ENCODE measurements at places on chromosomes 12 and 14.

DNA sequence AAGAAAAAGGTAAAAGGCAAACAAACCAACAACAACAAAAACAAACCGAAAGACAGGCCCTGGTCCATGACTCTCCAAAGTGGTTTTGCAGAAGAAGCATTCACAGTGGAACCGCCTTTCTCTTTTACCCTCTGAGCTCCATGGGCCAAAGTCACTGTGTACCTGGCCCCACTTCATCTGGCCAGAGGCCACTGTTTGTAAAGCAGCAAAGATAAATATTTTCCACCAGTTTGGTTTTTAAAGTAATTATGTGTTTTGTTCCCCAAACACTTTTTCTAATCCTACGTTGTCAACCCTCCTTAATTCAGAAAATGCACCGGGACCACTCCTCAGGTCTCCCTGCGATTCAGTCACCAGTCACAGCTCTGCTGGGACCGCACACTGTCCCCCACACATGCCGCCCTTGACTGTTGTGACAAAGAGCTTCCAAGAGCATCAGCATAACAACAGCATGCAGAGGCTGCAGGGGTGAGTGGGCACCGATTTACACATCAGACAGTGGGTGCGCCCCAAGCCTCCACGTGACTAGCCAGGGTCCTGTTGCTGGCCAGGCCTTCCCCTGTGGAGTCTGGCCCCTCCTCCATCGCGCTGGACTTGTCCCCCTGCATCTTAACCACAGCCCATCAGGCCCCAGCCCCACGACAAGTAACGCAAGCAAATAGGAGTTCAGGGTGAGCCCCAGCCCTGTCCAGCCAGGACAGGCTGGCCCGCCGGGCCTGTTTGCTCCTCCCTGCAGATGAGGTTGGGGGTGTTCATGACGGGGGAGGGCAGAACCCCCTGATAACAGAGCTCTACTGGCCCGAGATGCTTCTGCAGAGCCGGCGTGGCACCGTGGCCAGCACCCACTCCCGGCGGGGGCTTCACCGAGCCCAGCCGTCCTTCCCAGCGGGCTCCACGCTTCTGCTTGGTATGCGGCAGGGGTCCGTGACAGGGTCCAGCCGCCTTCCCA is 65.2 kb upstream of the DIO3 start:
- peak; percentile 46 for DNase-seq

DNA sequence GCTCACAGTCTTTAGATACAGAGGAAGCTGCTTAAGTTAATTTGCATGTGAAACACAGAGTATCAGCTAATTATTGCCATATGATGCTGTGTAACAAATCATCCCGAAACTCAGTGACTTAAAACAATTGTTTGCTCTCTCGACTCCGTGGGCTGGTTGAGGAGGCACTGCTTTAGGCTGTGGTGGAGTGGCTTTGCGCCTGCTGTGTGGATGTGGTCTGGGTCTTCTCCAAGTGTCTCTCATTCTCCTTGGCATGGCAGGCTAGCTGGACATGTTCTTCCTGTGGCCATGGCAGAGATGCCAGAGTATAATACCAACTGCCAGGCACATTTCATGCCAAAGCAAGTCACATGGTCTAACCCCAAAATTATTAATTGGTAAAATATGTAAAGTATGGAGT is 40.9 kb downstream of the PELI2 start:
- DNase-seq = no peak

- no peak for DNase-seq
Observed at GRCh38 chr12:113310489-113310888, 24.4 kb downstream of the SLC8B1 start.

GRCh38 chr14:89849931-89850330 is 104.6 kb downstream of the EFCAB11 start:
- DNase-seq = no peak

- no peak for DNase-seq
Observed at GRCh38 chr12:1724250-1724649, 33.4 kb downstream of the ADIPOR2 start.

DNA sequence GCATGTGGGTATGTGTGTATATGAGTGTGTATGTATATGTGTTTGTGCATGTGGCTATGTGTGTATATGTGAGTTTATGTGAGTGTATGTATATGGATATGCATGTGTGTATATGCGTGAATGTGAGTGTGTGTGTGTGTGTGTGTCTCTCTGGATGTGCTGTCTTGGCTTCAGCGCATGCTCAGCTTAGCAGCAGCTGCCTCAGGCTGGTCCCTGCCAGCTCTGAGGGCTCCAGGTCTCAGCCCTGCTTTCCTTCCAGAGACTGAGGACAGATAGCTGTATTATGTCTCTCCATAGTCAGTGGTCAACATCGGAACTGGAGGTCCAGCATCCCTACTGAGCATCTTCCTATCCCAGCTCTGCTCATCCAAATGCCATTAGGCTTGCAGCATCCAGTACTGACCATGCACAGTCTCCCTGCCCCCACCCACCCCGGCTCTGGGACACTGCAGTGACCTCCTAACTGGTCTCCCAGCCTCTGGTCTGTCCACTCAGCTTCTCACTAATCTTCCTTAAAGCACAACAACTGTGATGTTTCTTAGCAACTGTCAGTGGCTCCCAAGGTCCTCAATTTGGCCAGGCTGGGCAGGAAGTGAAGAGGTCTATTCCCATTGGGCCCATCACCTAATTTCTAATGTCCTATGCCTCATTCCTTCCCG is 22.8 kb downstream of the FAIM2 start:
- no peak for DNase-seq

DNA sequence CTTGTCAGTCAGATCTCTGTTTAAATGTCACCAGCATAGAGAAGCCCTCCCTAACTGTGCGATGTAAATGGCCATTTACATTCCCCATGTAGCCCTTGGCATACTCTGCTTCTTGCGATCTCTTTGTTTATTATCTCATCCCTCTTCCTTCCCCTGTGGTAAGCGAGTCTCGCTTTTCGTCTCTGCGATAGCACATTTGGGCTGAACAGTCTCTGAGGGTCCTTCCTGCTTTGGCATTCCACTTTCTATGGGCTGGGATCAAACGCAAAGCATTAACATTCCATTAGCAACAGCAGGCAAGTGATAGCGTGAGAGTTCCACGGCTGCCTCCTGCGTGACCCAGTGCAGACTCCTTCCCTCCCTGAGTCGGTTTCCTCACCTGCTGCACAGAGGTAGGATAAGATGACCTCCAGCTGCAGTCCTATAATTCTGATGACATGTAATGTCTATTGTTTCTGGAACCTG is 61.4 kb upstream of the TUNAR start:
- no peak for DNase-seq

DNA sequence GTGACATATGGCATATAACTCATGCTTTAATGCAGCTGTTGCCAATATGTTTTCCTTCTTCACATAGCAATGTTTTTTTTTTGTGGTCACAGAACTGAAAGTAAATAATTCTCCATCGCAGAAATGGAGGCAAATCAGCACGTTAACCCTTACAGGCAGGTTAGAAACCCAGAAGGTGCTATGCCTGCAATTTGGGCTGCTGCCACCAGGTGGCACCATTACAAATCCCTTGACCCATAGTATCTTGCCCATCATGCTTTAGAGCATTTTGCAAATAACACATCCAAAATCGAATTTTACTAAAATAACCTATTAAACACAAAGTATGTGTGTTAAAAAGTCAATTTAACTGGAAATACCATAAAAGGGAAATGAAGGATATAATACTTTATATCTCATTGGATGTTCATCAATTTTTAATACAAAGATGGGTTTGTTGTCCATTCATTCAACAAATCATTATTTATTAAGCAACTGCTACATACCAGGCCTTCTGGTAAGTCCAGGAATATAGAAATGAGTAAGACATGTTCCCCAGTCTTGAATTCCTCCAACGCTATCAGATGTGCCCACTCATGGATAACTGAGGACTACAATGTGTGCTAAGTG is 340.1 kb downstream of the GLT1D1 start:
- no peak for DNase-seq

DNA sequence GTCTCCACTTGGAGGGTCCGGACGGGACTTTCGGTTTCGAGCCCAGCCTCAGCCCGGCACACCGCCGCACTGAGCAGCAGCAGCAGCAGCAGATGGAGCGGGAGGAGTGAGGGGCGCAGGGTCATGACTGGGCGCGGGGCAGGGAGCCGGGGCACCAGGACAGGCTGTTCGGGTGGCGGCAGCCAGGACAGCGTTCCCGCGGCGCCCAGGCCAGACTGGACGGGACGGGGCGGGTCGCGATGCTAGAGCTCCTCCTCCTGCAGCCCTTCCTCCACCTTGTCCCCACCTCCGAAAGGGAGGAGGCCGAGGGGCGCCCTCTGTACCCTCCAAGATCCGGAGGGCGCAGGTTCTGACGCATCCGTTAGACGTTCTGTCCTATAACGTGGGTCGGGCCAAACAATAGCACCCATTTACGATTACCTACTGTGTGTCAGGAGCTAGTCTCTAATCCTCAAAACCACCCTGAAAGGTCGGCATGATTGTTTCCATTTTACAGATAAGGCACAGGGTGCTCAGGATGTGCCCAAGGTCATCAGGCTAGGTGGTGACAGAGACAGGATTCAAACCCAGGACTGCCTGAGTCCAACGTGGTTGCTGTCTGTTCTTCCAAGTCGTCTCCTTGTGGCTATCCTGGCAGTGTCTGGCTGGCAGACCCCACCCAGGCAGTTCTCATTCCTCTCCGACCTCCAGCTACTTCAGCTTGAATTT is at the start of gene FKBP11:
Gene FKBP11, minus strand, starts transcription at position 189 of the 708 bp plus-strand sequence. Its CDS starts 64 bp downstream, at position 125.
- peak; percentile 77 for DNase-seq

- no peak for DNase-seq
Observed at GRCh38 chr12:27052176-27052575, 29.8 kb downstream of the MED21 start.

- DNase-seq = no peak
Observed at GRCh38 chr12:125346362-125346761, 281.1 kb downstream of the AACS start.

DNA sequence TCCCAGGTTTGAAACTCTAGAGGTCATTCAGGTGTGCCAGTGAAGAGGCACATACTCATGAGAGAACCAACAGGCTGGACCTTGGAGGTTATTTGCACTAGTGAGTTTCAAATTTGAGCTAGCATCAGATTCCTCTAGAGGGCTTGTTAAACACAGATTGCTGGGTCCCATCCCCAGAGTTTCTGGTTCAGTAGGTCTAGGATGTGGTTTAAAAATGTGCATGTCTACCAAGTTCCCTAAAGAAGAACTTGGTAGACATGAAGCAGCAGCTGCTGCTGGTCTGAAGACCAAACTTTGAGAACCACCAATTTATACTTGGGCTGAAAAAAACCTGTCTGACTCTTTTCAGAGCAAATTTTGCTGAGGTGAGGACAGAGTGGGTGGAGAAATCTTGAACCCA is 61.7 kb downstream of the SUSD6 start:
- DNase-seq = no peak

Data from ecto neural progenitor cell (in vitro differentiated cells).